ENCODE measurements at places on chromosomes 7 and 10. TPM values are rescaled to one million over a fixed set of nuclear protein-coding genes. Genes with fewer than 3 reads are reported as not detected.

Gene TRPV6
- 0.55 TPM for total RNA-seq

Gene BCCIP
- total RNA-seq, result 48.2 TPM

Gene GNGT1
- not detected for total RNA-seq

Gene AKR1C2
- total RNA-seq, result 20.0 TPM

GRCh38 chr7:98399890-98400541, 874 bp downstream of the BAIAP2L1 start:
- DNase-seq, result peak; percentile 19

GRCh38 chr7:22435105-22435504, 64.9 kb downstream of the STEAP1B start:
- DNase-seq, result no peak

GRCh38 chr7:137956591-137956990, 45.3 kb downstream of the CREB3L2 start:
- no peak for DNase-seq

- DNase-seq, result no peak
These were observed 7.3 kb downstream of the FSCN3 start for GRCh38 chr7:127600885-127601284.

All from mucosa of descending colon (tissue), 3 donors.